ENCODE measurements at places on chromosomes 2 and 18. TPM values are rescaled to one million over a fixed set of nuclear protein-coding genes. Genes with fewer than 3 reads are reported as not detected.

GRCh38 chr2:191757208-191757607 is 79.3 kb downstream of the NABP1 start:
- no peak overlapping the region for H3K27ac ChIP-seq
- no peaks in the 10 kb centered on the region for H3K36me3 ChIP-seq
- H3K27me3 ChIP-seq, result no peaks in the 10 kb centered on the region
- peaks cover 6% of the 10 kb centered on the region for H3K4me1 ChIP-seq
- no peak overlapping the region for H3K4me3 ChIP-seq
- DNase-seq, result no peak

- peaks cover 16% of the 10 kb centered on the region for H3K27me3 ChIP-seq
- H3K4me1 ChIP-seq, result no peaks in the 10 kb centered on the region
- peak; percentile 41 for DNase-seq
Measured at GRCh38 chr18:44036501-44036900, 644.2 kb upstream of the SETBP1 start.

- DNase-seq, result no peak
- H3K36me3 ChIP-seq, result no peaks in the 10 kb centered on the region
- H3K4me3 ChIP-seq, result no peak overlapping the region
- H3K27ac ChIP-seq, result no peak overlapping the region
Measured at GRCh38 chr18:58021504-58021903, 22.5 kb upstream of the NEDD4L start.

GRCh38 chr2:21710496-21710895 is 586.7 kb downstream of the TDRD15 start:
- H3K4me3 ChIP-seq, result no peak overlapping the region
- H3K27me3 ChIP-seq, result no peaks in the 10 kb centered on the region
- H3K36me3 ChIP-seq, result no peaks in the 10 kb centered on the region

GRCh38 chr2:24382363-24383073 is 22.2 kb upstream of the ITSN2 start:
- H3K36me3 ChIP-seq, result no peaks in the 10 kb centered on the region
- peak; percentile 76 for DNase-seq
- H3K4me1 ChIP-seq, result peaks cover 10% of the 10 kb centered on the region
- H3K4me3 ChIP-seq, result no peak overlapping the region
- H3K27me3 ChIP-seq, result no peaks in the 10 kb centered on the region
- H3K27ac ChIP-seq, result no peak overlapping the region

DNA sequence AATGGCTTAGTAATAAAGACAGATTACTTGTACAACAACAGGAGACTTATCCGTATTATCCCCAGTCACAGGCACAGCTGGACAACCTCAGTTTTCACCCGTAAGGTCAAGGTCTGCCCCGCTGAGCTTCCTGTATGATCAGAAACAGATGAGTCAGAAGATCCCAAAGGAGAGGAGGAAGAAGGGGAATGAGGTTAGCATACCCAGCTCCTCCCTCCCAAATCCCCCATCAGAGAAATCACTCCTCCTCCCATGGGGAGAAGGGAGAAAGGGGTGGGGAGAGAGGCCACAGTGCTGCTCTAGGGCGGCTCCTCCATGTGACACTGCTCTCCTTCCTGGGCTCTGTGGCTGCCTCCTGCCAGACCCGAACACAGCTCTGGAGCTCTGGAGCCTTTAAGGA is 53.8 kb upstream of the SPTBN1 start:
- no peak overlapping the region for H3K4me3 ChIP-seq
- no peak for DNase-seq
- no peaks in the 10 kb centered on the region for H3K27me3 ChIP-seq
- no peaks in the 10 kb centered on the region for H3K4me1 ChIP-seq

DNA sequence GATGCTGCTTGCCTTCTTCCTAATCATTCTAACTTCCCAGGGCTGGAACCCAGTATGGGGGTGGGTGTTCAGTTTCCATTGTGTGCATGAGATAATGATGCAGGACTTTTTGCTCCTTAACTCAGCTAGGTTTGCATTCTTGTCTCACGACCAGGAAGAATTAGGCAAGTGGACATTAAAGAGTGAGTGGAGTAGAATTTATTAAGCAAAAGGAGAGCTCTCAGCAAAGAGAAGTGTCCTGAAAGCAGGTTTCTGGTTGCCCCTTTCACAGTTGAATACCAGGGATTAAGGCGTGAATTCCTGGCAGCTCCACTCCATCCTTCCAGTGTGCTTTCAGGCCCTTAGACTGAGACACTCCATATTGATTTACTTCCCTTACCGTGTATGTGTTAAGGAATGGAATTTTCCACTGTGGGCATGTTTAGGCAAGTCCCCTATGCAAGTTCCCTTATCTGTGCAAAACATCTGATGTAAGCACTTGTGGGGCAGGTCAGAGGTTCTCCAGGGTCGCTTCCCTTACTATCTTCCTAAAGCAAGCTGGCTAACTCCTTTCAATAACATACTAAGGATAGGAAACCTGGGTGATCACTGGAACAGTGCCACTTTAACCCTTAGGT is 126.5 kb downstream of the GPR39 start:
- DNase-seq, result no peak
- no peak overlapping the region for H3K4me3 ChIP-seq
- peak overlapping the region; percentile 83 for H3K27ac ChIP-seq
- H3K36me3 ChIP-seq, result peaks cover 4% of the 10 kb centered on the region
- H3K27me3 ChIP-seq, result no peaks in the 10 kb centered on the region

- peaks cover 14% of the 10 kb centered on the region for H3K36me3 ChIP-seq
- no peak for DNase-seq
- H3K4me3 ChIP-seq, result peak overlapping the region; percentile 75
- peak overlapping the region; percentile 42 for H3K27ac ChIP-seq
Measured at GRCh38 chr18:79950515-79951341, 725 bp downstream of the SLC66A2 start.

GRCh38 chr2:2107141-2107540 is 223.9 kb downstream of the MYT1L start:
- no peak overlapping the region for H3K27ac ChIP-seq
- no peaks in the 10 kb centered on the region for H3K36me3 ChIP-seq
- no peaks in the 10 kb centered on the region for H3K4me1 ChIP-seq
- DNase-seq, result peak; percentile 11
- peaks cover 48% of the 10 kb centered on the region for H3K27me3 ChIP-seq

DNA sequence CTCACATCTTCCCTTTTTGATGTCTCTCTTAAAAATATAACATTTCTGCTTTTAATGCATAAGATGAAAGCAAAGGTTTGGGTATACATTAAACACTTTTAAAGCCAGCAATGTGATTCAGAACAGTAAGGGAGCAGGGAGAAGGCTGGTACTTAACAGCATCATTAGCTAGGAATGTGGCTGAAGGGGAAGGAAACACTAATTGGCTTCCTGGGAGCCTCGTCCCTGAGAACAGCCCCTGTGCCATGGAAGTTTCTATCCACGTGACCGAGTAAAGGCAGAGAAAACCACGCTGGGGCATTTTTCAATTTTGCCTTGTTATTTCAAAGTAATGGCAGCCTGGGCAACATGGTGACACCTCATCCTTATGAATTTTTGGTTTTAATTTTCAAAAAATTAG is 109.2 kb upstream of the GPC1 start:
- H3K36me3 ChIP-seq, result peaks cover 4% of the 10 kb centered on the region
- H3K27me3 ChIP-seq, result peaks cover 38% of the 10 kb centered on the region
- no peak overlapping the region for H3K27ac ChIP-seq
- DNase-seq, result no peak

GRCh38 chr18:35756506-35757117 is 175.1 kb downstream of the GALNT1 start:
- H3K27ac ChIP-seq, result no peak overlapping the region
- H3K36me3 ChIP-seq, result no peaks in the 10 kb centered on the region
- no peak overlapping the region for H3K4me3 ChIP-seq
- DNase-seq, result peak; percentile 68
- H3K27me3 ChIP-seq, result peaks cover 18% of the 10 kb centered on the region

DNA sequence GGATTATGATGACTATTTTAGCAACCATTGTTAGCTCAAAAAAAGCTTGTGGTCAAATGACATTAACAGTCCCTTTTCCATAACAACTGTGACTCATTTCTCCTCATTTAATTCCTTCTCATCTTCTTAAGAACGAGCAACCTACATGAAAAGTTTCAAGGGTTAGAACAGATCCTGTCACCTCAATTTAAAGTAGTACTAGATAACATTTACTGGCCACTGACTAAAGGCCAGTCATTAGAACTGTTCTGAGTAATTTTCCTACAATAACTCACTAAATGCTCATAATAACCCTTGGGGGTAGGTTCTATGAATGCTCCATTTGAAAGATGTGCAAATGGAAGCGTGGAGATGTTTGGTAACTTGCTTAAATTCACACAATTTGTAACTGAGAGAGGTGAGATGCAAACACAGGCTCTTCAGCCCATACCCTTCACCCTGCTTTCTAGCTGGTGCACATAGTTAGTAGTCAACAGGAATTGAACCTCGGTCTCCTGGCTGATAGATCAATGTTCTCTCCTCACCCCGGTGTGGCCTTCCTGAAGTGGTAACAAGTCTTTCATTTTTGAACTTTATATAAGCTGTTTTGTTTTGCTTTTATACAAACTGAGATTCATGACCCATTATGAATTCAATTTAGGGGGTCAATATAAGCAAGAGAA is 212.5 kb downstream of the SETBP1 start:
- no peak overlapping the region for H3K27ac ChIP-seq
- DNase-seq, result no peak
- no peaks in the 10 kb centered on the region for H3K36me3 ChIP-seq
- no peaks in the 10 kb centered on the region for H3K27me3 ChIP-seq

DNA sequence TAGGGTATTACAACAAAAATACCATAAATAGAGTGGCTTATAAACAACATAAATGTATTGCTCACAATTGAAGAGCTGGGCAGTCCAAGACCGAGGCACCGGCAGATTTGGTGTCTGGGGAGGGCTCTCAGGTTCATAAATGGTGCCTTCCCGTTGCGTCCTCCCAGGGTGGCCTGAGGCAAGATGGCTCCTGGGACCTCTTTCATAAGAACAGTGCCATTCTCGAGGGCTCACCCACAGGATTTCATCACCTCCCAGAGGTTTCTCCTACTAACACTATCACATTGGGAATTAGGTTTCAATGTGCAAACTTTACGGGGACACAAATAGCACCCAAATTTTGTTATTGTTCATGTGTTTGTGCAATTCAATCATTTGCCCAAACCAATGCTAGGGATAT is 793.5 kb upstream of the HS6ST1 start:
- H3K36me3 ChIP-seq, result no peaks in the 10 kb centered on the region
- peak; percentile 52 for DNase-seq
- no peaks in the 10 kb centered on the region for H3K27me3 ChIP-seq
- H3K4me3 ChIP-seq, result no peak overlapping the region
- no peak overlapping the region for H3K27ac ChIP-seq
- H3K4me1 ChIP-seq, result no peaks in the 10 kb centered on the region

DNA sequence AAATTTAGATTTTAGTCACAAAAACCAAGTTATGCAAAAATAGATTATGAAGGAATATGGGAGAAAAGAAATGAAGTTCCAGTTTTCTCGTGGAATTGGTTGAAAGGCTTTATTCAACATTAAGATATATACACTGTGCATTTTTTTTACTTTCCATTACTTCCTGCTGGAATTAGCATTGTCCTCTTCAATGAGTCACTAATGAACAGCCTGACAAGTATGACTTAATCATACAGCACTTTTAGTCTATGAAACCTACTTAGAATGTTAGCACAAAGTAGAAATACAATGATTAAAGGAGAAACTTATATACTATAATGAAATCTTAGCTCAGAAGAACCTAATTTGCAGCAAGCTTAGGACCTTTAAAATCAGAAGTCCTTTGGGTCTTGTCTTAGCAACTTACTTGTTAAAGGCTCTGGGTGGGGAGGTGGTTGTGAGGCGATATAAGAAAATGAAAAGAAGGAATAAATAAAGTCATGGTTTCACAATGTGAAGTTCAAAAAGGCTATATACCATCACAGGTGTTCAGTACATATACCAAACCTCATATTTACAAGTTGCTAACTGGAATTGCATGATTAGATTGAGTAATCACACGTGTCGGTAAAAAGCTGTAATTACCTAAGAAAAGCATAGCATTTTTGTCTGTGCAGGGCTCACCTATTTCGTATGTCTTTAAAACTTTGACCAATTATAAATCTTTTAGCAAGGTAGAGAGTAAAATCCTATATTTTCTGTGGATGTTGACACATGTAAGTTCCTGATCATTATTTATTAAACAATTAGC is 236.8 kb downstream of the CAMKMT start:
- DNase-seq, result no peak
- H3K27me3 ChIP-seq, result no peaks in the 10 kb centered on the region
- peaks cover 7% of the 10 kb centered on the region for H3K4me1 ChIP-seq
- H3K36me3 ChIP-seq, result no peaks in the 10 kb centered on the region
- no peak overlapping the region for H3K4me3 ChIP-seq
- H3K27ac ChIP-seq, result peak overlapping the region; percentile 16

DNA sequence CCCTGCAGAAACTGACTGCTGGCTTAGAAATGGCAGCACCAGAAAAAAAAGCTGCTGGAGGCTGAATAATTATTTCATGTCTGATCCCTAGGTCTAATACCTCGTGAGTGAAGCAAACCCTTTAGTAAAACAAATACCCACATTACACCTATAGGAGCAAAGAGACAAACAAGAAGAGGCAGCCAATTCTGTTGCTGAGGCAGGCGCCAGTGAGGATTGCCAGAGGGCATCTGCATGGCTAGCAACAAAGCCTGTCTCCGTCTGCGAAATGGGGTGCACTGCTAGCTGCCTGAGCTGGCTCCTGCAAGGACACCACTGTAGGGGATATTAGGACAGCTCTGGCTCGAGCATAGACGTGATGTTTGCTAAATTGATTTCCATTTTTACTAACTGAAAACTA is 509.7 kb downstream of the TDRD15 start:
- H3K4me3 ChIP-seq, result no peak overlapping the region
- DNase-seq, result no peak
- no peaks in the 10 kb centered on the region for H3K27me3 ChIP-seq
- H3K27ac ChIP-seq, result no peak overlapping the region
- no peaks in the 10 kb centered on the region for H3K4me1 ChIP-seq

GRCh38 chr2:22282916-22283315 is 1102.1 kb upstream of the KLHL29 start:
- no peaks in the 10 kb centered on the region for H3K27me3 ChIP-seq
- H3K36me3 ChIP-seq, result no peaks in the 10 kb centered on the region
- H3K4me1 ChIP-seq, result no peaks in the 10 kb centered on the region
- DNase-seq, result no peak

ZNF516 gene
- 40.1 TPM for total RNA-seq

PDE1A gene
- 0.15 TPM for total RNA-seq

PNPT1 gene
- total RNA-seq, result 56.8 TPM

AGXT gene
- total RNA-seq, result not detected

NAT8 gene
- not detected for total RNA-seq

PPM1G gene
- 123 TPM for total RNA-seq

CHRND gene
- total RNA-seq, result not detected

WNT10A gene
- total RNA-seq, result not detected
